Activated T-cell treated with anti-CD3 and anti-CD28 coated beads for 48 hours (primary cell): ENCODE measurements at places on chromosomes 13 and 19.

GRCh38 chr19:48290771-48291488 is 21.0 kb downstream of the ZNF114 start:
- DNase-seq: peak; percentile 53

GRCh38 chr13:105969761-105970160 is 565.7 kb downstream of the EFNB2 start:
- DNase-seq: no peak

DNA sequence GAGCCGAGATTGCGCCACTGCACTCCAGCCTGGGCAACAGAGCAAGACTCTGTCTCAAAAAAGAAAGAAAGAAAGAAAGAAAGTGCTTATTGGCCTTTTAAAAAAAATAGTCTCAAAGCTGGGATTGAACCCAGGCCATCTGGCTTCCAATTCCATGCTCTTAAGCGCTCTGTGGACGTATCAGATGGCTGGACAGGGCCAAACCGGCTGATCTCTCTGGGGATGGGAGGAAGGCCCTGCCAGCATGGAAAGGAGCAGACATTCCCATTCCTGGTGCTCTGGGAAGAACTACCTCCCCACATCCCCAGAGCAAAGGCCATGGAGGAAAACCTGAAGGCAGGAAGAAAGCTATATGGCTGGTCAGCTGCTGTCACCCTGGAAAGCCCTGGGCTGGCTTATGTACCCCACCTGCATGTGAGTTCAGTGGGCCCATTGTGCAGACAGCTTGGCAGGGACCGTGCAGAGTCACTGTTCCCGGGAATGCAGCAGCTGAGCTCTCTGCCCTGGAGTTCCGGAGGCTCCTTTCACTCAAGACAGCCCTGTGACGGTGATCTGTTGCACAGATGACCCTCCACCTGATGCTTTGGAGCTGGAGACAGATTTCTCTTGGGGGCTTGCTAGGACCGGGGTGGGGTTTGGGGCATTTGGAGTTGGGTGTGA is 84.3 kb downstream of the SIPA1L3 start:
- no peak for DNase-seq

DNA sequence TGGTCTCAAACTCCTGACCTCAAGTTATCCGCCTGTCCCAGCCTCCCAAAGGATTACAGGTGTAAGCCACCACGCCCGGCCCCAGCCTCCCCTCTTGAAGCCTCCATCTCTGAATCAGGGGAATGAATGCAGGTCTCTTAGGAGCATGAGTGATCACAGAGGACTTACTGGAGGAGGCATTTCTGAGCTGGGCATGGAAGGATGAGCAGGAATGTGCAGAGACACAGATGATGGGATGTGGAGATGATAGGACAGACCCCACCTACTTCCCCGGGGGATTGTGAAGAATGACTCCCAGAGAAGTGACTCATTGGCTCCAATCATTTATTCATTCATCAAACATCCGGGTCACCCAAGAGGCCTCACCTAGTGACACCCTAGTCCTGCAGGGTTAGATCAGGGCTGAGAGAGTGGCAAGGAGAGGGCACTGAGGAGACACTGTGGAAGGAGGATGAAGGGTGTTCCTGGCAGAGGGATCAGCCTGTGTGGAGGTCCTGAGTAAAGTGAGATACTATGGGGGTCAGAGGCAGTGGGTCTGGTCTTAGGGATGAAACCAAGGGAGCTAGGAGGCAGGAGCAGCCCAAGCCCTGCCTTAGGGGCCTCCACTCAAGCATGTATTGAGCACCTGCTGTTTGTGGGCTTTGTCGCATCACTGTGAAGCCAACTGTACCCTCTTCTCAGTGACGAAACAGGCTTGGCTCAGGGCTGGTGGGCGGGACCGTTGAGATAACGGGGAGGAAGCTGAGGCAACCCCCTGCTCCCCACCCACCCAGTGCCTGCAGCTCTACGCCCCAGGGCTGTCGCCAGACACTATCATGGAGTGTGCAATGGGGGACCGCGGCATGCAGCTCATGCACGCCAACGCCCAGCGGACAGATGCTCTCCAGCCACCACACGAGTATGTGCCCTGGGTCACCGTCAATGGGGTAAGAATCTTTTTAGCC is 3.0 kb downstream of the IFI30 start:
- no peak for DNase-seq

DNA sequence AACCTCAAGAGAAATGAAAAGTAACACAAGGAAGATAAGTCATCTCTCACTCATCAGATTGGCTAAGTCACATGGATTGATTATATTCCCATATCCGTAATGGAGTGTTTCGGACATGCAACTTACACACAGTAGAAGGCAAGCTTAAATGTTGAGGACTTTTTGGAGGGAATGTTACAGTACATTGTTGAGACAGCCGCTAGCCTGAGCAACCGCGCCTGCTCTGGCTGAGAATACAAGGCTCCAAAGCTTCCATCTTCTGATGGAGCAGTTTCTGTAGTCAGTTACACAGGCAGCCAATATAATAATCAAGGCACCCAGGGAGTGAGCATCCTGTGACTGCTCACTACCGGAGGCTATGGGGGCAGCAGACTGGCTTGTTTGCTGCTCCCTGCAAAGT is 1.0 kb upstream of the CRYL1 start:
- DNase-seq: no peak

- no peak for DNase-seq
Measured at GRCh38 chr13:113176280-113176679, 17.8 kb downstream of the PROZ start.

GRCh38 chr19:1069009-1069779 is 2.2 kb downstream of the ARHGAP45 start:
- DNase-seq: no peak

GRCh38 chr13:56424246-56424645 is 716.5 kb upstream of the PRR20A start:
- DNase-seq: no peak

- peak; percentile 84 for DNase-seq
Measured at GRCh38 chr19:3984908-3985642, at the start of gene EEF2. Gene EEF2 (minus strand): TSS chr19:3985463. CDS start chr19:3985380, 83 bp downstream.

DNA sequence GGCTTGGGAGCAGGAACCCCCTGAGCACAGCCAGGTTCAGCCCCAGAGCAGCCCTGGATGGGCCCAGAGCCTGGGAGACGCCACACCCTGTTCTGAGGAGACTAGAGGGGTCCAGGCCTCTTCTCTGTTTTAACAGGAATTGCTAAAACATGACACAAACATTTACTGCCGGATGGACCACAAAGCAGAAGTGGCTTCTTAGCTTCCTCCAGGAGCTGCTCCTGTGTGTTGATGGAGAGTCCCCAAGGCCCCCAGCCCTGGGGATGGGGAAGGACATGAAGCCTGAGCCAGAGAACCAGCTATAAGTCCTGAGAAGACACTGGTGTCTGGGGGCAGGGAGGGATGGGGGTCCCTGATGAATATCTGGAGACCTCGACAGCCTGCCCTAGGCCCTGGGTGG is 14.6 kb downstream of the CEACAM3 start:
- DNase-seq: no peak

DNA sequence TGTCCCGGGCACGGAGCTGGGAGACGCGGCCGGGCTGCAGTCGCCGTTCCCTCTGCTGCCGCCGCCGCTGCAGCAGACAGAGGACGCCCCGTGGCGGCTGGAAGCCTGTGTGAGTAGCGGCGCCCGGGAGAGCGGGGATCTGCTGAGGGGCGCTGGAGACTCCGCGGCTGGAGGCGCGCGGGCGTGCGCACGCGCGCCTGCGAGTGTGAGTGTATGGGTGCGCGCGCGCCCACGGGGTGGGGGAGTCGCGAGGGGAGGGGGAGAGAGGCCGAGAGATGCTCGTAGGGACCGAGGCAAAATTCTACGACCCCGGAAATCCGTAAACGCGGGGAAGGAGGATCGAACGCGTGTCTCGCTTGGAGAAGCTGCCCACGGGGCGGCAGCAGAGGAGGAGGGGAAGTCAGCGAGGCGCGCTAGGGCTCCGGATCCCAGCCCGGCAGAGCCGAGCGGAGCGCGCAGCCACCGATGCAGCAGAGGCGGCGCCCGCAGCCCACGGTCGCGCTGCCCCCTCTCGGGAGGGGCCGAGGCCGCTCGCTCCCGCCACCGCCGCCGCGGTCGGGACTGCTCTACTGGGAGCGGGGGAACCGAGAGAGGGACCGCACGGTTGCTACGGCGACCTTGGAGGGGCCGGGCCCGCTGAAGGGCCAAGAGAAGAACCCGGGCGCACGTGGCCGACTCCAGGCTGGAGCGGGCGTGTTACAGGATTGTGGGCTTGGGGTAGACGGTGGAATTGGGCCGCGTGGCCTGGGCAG is at the start of gene ENOX1:
ENOX1 (minus strand) TSS at position 207 of the 752 bp plus-strand sequence.
- peak; percentile 29 for DNase-seq

GRCh38 chr13:66618702-66619101 is 611.4 kb downstream of the PCDH9 start:
- DNase-seq: no peak

GRCh38 chr13:61927648-61928047 is 512.0 kb upstream of the PCDH20 start:
- DNase-seq: no peak

- no peak for DNase-seq
Measured at GRCh38 chr19:38277549-38277948, 13.2 kb downstream of the SPINT2 start.

DNA sequence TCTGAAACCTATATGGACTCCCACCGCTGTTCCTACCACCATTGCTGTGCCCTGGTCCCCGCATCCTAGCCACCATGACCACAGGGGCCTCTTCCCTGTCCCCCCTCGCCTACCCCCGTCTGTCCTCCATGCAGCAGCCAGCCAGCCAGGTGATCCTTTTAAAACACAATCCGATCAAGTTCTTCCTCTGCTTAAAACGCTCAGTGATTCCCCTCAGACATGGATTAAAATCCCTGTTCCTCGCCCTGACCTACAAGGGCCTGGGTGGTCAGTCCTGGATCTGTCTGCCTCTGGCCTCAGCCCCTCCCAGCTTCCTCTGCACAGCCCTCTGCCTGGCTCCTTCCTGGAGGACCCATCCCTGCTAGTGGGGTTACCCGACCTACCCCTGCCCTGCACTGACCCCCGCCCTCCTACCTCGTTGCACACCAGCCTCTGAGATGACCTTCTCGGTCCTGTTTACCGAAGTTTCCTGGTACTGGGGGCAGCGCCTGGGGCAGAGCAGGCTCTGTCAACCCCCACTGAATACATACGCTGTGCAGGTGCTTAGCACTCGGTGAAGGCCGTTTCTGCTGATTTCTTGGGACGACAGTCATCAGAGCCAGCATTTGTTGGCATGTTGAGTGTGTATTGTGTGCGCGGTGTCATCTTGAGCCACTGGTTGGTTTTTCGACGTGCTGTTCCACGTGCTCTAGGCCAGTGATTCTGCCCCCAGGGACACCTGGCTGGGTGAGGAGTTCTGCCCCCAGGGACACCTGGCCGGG is 14.7 kb upstream of the LENG8 start:
- no peak for DNase-seq

DNA sequence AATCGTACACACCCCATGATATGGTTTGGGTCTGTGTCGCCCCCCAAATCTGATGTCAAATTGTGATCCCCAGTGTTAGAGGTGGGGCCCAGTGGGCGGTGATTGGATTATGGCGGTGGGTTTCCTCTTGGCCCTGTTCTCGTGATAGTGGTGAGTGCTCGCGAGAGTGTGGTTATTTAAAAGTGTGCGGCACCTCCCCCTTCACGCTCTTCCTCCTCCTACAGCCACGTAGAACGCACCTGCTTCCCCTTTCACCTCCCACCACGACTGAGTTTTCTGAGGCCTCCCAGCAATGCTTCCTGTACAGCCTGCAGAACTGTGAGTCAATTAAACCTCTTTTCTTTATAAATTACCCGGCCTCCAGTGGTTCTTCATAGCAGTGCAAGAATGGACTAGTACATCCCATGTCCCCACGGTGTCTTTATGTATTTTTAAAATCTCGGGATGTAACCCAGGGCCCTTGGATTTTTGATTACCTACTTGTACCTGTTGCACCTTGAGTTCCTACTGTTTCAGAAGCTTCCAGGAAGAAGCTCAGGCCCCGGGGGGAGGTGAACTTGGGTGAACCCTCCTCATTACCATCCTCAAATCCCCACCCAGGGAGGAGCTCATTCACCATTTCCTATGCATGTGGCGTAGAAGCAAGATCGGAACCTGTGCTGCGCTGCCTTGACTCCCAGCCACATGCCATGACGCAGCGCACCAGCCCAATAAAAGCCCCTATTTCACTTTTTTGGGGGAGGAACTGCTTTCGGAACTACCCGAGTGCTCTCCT is 52.4 kb downstream of the TEX29 start:
- DNase-seq: no peak

- DNase-seq: no peak
Measured at GRCh38 chr19:39052846-39053245, 20.5 kb upstream of the FBXO27 start.

DNA sequence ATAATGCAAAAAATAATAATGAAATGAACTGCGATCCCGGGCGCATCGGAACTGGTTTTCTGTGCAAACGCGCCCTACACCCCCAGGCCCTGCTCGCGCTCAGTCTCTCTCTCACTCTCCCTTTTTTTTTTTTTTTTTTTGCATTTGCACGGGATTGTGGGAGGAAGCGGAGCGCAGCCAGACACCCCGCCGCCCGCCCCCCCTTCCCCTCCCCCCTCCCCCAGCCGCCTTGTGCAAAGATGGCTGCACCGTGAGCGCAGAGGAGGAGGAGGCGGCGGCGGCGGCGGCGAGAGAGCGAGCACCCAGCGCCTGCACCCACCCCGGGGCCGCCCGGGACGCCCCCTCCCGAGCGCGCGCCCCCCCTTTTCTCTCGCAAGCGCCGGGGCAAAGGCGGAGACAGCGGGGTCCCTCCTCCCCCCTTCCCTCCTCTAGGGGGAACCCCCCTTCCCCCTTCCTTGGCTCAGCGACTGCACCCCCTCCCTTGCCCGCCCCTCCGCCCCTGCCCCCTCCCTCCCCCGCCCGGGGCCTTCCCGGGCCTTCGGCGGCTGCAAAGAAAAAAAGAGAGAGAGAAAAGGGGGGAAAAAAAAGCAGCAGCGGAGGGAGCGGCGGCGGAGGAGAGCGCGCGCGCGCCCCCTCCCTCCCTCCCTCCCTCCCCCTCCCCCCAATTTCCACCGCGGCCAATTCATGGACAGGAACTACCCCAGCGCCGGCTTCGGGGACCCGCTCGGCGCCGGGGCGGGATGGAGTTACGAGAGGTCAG is at the start of gene PRR12:
PRR12 (plus strand) TSS at position 212 of the 760 bp plus-strand sequence; CDS start at position 685, 473 bp downstream.
- DNase-seq: peak; percentile 64

- no peak for DNase-seq
Measured at GRCh38 chr13:102317593-102317992, 84.3 kb downstream of the FGF14 start.

DNA sequence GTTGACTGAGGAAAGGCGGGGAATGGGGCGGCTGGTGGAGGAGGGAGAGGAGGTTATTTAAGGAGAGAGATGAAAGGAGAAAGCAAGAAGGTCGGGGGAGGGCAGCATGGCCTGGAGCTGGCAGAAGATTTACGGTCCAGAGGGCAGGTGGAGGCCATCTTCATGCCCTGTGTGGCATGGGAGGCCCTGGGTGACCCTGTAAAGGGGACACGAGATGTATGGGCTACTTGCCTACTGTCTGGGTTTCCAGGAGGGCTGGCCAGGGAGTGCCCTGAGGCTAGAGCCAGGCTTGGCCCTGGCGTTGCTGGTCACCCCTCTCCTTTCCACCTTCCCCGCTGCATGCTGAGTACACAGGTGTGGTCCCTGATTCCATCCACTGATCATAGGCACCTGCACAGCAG is 6.1 kb downstream of the WTIP start:
- no peak for DNase-seq

- no peak for DNase-seq
Measured at GRCh38 chr19:34017024-34017423, 155.3 kb upstream of the LSM14A start.
